ENCODE measurements at places on chromosomes 2 and 18.

GRCh38 chr18:60549338-60549960, 176.9 kb upstream of the MC4R start:
- DNase-seq = no peak

DNA sequence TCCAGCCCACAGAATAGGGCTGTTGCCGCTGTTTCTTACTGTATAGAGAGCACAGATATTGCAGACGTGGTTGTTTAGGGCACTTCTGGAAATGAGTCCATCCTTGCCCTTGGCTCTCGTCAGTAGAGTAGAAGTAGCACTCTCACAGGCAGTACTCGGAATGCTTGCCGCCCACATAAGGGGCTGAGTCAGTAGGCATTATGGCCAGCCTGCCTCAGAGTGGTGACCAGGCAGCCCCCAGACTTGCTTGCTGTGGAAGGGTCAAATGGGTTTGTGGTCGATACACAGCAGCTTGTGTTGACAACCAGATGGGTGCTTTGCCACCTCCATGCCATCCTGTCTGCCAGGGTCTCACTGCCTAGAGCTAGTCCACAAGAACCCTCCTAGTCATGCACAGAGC, 38.7 kb downstream of the PLEKHB2 start:
- no peak for DNase-seq

GRCh38 chr18:77321823-77322805, 72.5 kb downstream of the GALR1 start:
- DNase-seq = no peak

- no peak for DNase-seq
These were observed 78.6 kb downstream of the VAPA start for GRCh38 chr18:9992300-9992972.

GRCh38 chr2:235677276-235677788, 183.5 kb downstream of the AGAP1 start:
- no peak for DNase-seq
